ENCODE measurements at places on chromosomes 6 and 20.

DNA sequence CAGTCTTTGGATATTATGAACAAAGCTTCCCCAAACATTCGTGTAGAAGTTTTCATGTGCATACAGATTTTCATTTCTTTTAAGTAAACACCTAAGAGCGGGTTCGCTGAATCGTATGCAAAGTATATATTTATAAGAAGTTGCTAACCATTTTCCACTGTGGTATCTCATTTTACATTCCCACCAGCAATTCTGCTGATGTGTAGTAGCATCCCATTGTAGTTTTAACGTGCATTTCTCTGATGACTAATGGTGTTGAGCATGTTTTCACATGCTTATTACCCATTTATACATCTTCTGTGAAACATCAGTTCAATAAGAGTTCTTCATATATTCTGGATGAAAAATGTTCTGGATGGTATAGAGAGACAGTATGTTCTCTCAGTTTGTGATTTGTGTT is 97.4 kb downstream of the IYD start:
- no peak for DNase-seq

- DNase-seq: no peak
Measured at GRCh38 chr20:58988565-58988882, 7.5 kb downstream of the NELFCD start.

- no peak for DNase-seq
Measured at GRCh38 chr20:59920944-59921343, 12.5 kb downstream of the SYCP2 start.

DNA sequence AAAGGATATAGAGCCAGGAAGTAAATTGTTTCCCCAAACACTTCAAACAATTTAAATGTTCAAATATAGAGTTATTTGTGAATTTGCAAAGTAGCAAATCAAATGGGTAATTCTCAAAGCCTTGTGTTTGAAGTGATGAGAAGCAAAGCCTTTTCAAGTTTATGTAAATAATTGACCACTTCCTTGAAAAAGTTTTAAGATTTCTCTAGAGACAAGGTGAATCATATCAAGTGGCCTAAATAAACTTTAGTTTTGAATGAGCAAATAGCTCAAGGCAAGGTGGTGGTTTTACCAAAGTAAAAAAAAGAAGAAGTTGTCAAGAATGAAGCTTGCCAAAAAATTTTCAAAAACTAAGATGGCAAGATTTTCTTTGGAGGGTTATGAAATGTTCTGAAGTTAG is 42.6 kb upstream of the IFNGR1 start:
- no peak for DNase-seq

DNA sequence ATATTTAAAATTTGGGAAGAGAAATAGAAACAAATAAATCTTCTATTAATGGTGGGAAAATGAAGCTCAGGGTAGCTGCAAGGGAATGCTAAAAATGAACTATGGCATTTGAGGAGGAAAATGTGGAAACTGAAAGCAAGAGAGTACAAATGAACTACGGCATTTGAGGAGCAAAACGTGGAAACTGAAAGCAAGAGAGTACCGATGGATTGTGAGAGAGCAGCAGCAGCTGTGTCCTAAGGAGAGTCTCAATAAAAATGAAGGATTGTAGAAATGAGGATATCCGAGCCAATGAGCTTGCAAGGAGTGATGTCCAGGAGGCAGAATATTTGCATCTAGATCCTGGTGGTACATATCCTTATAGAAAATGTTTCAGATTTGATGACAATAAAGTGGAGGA is 547.1 kb upstream of the ZNF337 start:
- no peak for DNase-seq

GRCh38 chr6:91710342-91710741 is 1123.5 kb upstream of the MAP3K7 start:
- DNase-seq: no peak

DNA sequence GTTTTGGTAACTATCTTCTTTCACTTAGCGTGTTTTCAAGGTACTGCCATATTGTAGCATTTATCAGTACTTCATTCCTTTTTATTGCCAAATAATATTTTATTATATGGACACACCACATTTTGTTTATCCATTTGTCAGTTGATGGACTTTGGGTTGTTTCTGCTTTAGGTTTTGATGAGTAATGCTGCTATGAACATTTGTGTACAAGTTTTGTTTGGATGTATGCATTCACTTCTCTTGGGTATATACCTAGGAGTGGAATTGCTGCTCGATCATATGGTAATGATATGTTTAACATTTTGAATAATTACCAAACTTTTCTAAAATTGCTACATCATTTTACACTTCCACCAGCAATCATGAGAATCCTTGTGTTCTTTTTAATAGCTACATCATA is 6.4 kb upstream of the SLC22A7 start:
- no peak for DNase-seq

All from activated naive CD8-positive, alpha-beta T cell treated with anti-CD3 and anti-CD28 coated beads for 36 hours (primary cell).